Stimulated activated CD8-positive, alpha-beta memory T cell treated with anti-CD3 and anti-CD28 coated beads, Interleukin-7, amount 100 ng/mL, for 24 hours (primary cell): ENCODE measurements at places on chromosomes 6 and 20.
A peak's percentile ranks its signal among the peaks of the same experiment; 100 is the strongest.

DNA sequence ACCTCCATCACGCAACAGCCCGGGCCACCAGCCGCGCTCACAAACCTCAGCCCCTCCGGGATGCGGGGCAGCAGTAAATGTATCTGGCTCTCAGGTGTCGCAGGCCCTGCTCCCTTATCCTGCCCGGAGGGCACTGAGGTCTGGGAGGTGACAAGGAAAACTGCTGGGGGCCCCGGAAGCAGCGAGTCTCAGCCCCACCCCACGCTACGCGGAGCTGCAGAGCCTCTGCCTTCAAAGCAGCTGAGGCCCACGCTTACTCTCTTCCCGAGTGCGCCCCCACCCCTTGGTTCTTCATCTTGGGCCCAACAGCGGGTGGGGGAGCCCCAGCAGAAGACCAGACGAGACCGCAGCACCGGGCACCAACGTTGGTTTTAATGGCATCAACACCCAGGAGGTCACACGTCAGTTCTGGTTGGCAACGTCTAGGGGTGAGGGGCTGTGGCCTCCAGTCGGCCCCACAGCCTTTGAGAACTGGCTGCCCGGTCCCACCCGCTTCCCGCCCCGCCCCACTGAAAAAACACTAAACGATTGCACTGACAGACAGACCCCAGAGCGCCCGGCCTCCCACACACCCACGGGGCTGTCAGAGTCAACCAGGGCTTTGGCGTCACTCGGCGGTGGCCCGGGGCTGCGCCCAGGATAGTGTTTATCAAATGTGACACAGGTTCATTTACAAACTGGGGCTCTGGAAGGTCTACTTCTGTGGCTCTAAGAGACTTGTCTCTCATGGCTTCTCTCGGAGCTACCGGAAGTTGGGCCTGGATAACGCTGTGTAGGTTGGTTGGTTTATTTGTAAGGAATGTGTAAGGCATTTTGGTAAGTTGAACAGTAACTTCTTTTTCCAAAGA is 43.7 kb downstream of the DSTN start:
- no peak for DNase-seq

- DNase-seq, result no peak
Measured at GRCh38 chr6:132400883-132401617, at the start of gene MOXD1. TSS of gene MOXD1 (minus strand) at chr6:132401475. CDS start at chr6:132401426, 49 bp downstream.

- DNase-seq, result no peak
Measured at GRCh38 chr6:53741034-53741823, 53.6 kb upstream of the LRRC1 start.

GRCh38 chr6:80974579-80974978 is 777.9 kb downstream of the TENT5A start:
- DNase-seq, result no peak

- DNase-seq, result no peak
Measured at GRCh38 chr6:83092756-83093399, 25.4 kb downstream of the DOP1A start.

GRCh38 chr6:136149311-136149710 is 100.8 kb downstream of the MTFR2 start:
- DNase-seq, result no peak

GRCh38 chr6:127277878-127278843 is 11.5 kb downstream of the RNF146 start:
- no peak for DNase-seq

DNA sequence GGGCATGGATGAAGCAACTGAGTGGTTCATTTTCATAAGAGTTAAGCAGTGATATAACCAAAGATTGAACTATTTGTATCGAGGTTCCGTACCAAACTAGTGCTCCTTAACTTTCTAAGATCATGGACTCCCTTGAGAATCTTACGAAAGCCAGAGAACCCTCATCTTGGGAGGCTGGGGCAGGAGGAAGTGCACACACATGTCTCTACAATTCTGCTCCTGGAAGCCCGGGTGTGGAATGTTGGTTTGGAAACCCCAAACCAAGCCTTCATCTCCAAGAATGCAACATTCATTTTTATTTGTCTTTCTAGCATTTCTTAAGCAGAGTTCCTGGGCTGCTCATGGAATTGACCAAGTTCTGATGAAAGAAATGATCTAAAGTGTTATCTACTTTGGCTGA is 250.5 kb upstream of the PRND start:
- no peak for DNase-seq

DNA sequence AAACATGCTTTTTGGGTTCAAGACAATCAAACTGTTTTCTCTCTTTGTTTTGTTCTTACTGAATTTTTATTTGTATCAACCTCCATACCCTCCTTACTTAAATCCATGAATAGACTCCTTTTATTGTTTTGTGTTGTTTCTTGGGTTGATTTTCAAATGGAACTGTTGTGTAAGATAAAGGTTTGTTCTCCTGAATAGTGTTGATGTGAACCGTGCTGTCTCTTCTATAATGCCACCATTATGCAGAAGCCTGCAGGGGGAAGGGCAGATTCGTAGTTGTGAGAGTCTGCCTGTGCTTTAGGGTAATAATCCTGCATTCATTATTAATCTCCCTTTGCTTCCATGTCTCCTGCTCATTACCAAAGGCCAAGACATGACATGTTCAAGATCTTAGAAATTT is 105.9 kb downstream of the CDKAL1 start:
- DNase-seq, result no peak

DNA sequence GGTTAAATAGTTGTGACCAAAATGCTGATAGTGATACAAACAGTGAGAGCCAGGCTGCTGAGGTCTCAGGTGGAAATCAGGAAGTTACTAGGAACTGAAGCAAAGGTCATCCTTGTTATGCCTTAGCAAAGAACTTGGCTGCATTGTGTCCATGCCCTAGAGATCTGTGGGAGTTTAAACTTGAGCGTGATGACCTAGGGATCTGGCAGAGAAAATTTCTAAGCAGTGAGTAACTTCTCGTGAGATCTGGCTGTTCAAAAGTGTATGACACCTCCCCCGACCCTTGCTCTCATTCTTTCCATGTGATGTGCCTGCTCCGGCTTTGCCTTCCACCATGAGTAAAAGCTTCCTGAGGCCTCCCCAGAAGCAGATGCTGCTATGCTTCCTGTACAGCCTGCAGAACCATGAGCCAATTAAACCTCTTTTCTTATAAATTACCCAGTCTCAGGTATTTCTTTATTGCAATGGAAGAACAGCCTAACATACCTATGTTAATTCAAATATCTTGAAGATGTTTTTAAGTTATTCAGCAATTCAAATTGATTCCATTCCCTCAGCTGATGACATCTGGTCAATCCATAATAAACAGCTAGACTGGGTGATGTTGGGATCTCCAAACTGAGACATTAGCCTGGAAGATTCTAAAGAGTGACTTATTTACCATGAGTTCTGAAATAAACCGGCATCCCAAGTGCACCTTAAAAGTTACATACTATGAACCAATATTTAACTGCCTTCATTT is 33.8 kb downstream of the KIF16B start:
- DNase-seq, result no peak

GRCh38 chr6:140380427-140381218 is 1006.2 kb upstream of the CITED2 start:
- DNase-seq, result no peak

GRCh38 chr6:149961728-149962425 is 1.9 kb upstream of the ULBP1 start:
- no peak for DNase-seq

DNA sequence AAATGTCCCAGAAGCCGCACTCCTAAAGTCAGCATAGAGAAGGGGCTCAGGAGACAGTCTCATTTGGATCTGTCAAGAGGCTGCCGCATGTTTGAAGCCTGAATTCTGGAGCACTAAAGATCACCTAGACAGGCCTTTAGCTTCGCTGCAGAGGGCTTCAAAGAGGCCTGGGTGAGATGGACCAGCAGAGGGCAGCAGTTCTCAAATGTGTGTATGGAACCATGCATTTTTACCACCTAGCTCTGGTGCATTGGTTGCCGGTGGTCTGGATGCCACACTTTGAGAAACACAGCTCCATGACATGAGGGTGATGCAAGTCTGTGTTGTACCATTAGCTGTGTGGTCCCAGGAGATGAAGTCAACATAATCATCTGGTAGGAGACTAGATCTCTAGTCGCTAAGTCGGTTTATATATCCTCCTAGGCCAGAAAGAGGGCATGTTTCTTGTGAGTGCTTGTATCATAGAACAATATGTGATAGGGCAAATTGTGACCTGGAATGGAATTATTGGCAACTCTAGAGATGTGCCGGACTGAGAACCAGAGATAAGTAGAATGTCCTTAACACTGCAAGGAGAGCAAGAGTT is 64.8 kb downstream of the KIAA0319 start:
- peak; percentile 65 for DNase-seq

DNA sequence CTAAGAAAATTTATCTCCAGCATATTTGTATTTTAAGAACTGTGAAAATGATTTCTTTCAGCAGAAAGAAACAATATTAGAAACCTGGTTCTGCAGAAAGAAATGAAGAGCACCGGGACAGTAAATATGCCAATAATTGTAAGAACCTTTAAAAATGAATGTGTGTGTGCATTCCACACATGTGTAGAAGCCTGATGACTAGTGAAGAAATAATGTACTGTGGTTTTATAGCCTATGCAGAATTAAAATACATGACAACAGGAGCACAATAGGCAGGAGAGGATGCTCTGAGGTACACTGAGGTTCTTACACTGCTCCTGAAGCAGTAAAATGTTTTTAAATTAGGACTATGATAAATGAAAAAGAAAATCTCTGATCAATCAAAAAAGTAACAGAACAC is 48.9 kb downstream of the SNX14 start:
- no peak for DNase-seq
